Stimulated activated CD4-positive, alpha-beta T cell treated with anti-CD3 and anti-CD28 coated beads, Interleukin-1b, Interleukin-23, amount 100 ng/mL, for 48 hours (primary cell): ENCODE measurements at places on chromosomes 4 and X.

DNA sequence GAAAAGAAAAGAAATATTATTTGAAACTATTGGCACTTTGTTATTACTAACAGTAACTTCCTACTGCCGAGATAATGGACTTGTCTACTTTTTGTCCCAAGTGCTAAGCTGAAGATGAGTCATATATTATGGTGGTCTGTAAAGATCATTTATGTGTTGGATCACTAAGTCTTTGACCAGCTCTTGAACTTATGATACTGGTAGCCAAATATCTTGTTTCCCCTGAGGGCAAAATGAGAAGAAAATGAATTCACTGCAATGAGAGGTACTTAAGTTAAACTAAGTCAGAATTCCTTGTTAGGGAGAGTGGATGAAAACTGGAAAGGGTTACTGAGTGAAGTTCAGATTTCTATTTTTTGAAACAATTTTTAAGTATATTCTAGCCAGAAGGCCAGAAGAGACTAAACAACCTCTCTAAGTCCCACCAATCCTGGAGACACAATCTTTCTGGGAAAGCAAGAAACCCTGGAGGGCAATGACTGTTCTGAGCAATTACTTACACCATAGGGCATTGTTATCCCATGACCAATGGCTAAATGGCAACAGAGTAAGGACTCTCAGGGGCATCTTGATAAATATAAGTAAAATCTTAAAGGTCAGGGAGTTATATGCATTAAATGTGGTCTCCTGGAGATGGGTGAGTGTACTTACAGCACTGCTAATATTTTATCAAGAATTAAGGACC, 287.7 kb downstream of the STIM2 start:
- DNase-seq: no peak

GRCh38 chrX:134694333-134695322, 36.4 kb upstream of the PLAC1 start:
- no peak for DNase-seq

- DNase-seq: no peak
These were observed 2750.2 kb downstream of the ARAP2 start for GRCh38 chr4:33494150-33494549.

DNA sequence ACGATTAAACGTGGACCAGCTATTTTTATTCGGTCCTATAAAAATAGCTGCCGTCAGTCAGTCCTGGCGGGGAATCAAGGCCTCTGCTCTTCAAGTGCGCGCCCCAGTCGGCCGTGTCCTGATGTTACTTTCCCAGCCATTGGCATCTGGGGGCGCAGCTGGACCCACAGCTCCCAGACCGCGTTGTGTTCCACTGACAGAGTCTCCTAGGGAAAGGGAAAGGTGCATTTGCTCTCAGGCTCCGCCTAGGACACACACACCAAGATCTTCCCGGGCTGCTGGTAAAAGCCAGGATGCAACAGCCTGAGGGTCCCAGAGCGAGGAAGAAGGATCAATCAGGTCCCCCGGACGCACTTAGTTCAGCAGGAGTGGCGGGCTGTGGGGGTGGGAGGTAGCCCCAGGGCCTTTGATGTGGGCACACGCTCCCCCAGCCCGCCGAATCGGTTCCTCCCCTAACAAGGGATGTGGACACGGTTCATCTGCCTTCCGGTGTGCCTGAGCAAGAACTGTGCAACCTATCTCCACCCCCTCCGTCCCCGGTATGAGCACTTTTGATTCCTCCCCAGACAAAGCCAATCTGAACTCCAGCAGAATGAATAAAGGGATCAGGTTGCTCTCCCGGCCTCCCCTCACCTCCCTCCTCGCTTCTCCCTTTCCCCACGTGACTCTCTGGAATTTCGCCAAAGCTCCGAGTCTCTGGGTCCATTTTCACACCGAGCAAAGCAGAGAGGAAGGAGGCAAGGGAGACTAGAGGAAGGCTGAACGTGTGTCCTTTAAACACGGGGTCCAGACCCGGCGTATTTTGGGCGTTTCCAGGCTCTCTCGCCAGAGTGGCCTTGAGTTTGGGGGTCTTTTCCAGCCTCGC, 626 bp upstream of the FRAS1 start:
- DNase-seq: peak; percentile 30

DNA sequence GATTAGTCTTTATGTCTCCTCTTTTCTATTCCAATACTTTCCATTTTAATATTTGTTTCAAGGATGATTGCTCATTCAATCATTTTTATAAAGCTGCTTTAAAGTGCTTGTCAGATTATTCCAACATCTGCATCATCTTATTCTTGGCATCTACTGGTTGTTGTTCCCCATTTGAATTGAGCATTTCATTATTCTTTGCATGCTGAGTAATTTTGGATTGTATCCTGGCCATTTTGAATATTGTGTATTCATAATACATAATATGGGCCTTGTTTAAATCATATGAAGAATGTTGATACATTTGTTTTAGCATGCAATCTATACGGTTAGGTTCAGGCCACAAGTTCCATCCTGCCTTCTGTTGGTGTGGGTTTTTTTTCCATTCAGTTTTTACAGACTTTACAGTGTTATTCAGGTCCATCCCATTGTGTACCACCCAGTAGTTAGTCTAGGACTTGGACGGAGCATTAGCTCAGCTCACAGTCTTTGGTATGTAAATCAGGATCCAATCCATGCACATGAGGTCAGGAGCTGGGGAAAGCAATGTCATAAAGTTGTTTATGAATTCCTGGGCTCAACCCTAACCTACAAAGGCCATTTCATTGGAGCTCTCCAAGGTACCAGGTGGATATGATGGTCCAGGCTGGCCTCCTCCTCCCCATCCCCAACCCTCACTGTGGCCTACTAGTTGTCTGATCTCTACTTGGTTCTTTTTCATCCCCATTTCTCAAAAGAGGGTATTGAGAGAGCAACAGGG, 20.3 kb downstream of the RGN start:
- no peak for DNase-seq

- no peak for DNase-seq
These were observed 406.1 kb upstream of the TRAM1L1 start for GRCh38 chr4:117491516-117491915.

DNA sequence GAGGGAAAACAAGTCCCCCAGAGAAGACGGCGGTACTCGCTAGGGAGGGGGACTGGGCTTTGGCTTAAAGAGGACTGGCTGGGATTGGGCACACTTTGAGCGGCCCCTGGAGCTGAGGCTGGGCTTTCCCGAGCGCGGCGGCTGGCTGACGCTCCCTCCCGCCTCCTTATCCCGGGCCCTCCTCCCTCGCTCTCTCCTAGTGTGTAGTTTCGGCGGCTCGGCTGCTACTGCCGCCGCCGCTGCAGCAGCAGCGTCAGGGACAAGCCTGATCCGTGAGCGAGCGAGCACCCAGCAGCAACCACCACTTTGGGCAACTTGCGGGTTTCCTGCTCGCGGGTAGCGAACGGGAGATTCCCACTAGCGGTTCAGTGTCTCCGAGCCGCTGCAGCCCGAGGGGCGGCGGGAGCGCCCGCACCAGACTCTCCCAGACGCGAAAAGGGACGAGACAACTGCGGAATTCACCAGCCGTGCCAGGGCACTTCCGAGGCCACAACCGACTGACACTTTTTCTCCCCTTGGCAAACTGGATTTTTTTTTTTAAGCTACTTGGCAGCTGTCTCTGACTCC, 632 bp upstream of the PCDH7 start:
- DNase-seq: no peak

GRCh38 chr4:151015459-151016347, 619 bp upstream of the LRBA start:
- DNase-seq: peak; percentile 79

GRCh38 chr4:55364691-55365344, 18.8 kb downstream of the SRD5A3 start:
- DNase-seq: no peak

DNA sequence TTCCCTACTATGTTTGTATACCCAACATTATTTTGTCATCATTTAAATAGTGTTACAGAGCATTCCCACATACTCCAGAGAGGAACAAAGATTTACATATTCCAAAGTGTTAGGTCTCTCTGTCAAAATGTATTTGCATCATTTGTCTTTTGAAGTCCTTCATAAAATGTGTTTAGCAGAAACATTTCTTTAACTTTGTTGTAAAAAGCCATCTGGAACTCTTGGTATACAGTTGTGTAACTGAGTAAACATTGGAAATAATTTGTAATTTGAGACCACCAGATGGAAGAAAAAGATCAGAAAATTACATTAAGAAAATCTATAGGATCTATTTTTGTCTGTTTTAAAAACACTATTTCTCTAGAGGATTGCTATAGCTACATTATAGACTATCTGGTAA, 56.6 kb upstream of the ALB start:
- no peak for DNase-seq

DNA sequence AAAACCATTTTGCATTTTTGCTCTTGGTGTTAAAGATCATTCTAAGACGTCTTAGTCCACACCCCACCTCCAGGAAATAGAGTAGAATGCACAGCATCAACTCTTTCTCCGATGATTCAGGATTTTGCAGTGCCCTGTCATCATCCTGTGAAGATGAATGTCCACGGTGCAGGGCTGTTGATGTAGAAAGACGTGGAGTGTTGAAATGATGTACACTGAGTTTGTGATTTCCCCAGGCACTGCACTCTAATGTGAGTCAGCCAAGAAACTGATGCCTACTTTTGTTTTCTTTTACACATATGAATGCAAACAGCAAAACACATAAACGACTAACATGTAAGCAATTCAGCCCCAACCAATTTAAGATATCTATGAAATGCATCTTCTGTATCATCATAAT, 10.5 kb downstream of the LGI2 start:
- no peak for DNase-seq

DNA sequence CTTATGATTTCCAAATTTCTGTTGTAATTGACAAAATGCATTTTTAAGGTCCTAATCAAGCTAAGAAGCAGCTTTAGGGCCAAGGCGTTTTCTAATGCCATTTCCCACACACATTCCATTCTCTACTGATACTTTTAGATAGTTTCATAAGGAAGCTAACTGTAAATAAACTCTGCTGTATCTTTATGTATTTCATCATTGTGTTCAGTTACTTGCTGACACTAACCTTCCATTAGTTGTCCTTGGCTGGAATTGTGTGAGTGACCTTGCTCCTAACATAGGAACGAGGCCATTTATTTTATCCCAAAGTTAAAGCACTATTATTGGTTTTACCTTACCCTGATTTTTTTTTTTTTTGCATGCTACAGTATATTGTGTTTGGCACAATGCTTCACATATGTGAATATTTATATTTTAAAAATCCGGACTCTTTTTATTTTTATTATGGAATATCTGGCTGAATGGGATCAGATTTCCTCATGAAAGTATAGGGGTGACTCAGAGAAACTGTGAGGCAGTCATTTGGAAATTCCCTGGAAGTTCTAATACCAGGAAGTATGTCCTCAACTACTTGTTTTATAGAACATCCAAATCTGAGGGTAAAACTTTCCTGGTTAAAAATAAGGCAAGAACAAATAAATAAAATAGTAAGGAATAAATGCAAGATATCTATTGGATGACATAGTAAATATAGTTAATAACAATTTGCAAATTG, 62.7 kb upstream of the SORBS2 start:
- DNase-seq: no peak

DNA sequence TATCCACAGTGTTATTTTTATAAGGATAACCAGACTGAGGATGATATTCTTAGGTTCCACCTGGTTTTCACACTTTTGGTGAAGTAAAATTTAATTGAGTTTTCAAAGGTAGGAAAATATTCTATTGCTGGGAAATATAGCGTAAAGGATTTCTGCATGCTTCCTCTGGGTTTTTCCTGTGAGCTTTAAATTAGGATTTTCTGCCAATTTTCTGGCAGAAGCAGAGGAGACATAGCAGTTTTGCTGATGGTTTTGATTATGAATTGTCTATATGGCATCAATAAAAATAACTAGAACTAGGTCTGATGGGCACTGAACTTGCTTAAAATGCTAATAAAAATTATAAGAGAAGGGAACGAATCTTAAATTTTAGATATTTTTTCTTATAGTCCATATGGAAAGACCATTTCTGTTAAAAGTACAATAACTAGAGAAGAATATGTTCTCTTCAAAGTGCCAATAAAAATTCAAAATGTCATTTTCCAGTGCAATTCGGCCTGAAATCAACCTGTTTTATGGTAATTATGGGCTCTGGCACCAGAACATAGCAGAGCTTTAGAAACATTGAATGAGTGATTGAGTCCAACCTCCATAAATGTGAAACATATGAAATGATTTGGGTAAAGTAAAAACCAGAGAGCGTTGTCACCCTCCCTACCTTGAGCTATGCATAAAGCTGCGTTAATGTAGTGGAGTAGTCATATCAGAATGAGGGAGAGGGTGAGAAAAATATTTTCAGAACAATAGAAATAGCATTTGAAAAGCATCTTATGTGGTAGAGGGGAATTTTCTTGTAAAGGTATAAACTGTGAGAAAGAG, 279.7 kb downstream of the SPRY1 start:
- DNase-seq: no peak

DNA sequence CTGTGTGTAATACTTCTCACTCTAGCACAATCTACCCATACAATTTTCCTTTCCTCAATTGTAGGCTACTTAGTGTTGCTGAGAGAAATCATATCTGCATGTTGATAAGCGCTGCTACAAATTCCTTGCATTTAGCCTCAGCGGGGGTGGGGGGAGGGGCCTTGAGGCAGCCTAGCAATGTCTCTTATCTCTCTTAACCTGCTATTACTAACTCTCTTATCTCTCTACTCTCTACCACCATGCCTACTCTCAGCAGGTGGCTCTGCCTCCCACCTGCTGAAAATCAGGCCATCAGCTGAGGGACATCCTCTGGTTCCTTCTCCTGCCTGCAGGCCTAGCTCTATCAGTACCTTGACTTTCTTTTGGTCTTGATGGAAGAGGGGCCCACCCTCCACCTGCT, 98.9 kb downstream of the GPR82 start:
- no peak for DNase-seq

- DNase-seq: no peak
These were observed 722 bp upstream of the TMEM33 start for GRCh38 chr4:41934514-41934900.

GRCh38 chrX:53283567-53283966, 2.2 kb upstream of the IQSEC2 start:
- DNase-seq: no peak

DNA sequence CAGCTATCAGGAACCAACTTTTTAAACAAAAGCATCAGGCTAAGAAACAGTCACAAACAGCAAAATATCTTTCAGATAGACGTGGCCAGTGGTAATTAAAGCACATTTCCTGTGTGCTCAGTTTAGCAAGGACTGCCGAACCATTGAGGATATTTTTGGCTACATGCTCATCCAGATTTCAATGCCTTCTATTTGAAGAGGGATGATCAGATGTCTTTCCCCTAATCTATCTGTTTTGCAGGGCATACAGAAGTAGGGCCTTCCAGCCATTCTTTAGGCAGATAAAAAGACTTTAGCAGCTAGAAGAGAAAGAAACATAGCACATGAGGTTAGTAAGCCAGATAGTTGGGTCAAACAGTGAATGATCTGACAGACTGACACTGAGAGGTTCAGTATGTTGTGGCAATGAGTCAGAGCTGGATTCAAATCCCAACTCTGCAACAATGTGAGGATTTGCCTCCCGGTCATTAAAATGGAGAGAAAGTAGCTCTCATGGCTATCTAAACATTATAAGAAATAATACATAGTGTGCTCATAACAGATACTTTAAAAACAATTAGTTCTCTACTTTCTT, 100.0 kb upstream of the PRKG2 start:
- DNase-seq: no peak
